NCI-H1417 (cell line): ENCODE measurements at places on chromosomes 11 and 22.

GRCh38 chr11:96111308-96111707, 187.4 kb upstream of the MTMR2 start:
- DNase-seq, result peak; percentile 49

- DNase-seq, result peak; percentile 3
Observed at GRCh38 chr22:38317995-38318715, 922 bp upstream of the CSNK1E start.

- no peak for DNase-seq
Observed at GRCh38 chr11:8603696-8604077, 9.7 kb upstream of the STK33 start.

- peak; percentile 57 for DNase-seq
Observed at GRCh38 chr11:3091846-3092602, 34.8 kb upstream of the CARS1 start.

- no peak for DNase-seq
Observed at GRCh38 chr11:43868852-43869567, 11.6 kb upstream of the ALKBH3 start.

GRCh38 chr11:134098566-134099184, 29.8 kb downstream of the JAM3 start:
- DNase-seq, result peak; percentile 34

DNA sequence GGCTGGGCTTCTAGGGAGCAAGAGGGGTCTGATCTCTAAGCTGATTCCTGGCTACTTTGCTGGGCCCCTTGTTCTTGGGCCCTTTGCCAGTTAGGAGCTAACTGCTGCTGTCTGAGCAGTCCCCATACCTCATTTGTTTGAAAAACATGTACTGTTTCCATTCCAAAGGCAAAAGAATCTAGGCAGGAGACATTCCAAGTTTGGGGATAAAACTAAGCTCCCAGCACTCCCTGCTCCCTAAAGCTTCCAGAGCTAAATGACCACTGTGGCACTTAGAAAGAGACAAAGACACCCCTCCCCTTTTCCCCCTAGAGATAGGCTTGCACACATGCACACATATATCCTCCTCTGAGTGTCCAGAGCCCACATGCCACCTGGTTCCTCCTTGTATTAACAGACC, 22.7 kb upstream of the RRM1 start:
- DNase-seq, result peak; percentile 3

- no peak for DNase-seq
Observed at GRCh38 chr11:45880772-45881570, 4.5 kb upstream of the MAPK8IP1 start.

- no peak for DNase-seq
Observed at GRCh38 chr11:10544491-10545465, 3.8 kb upstream of the RNF141 start.

- no peak for DNase-seq
Observed at GRCh38 chr11:68976563-68976962, 4.2 kb downstream of the MRGPRD start.

DNA sequence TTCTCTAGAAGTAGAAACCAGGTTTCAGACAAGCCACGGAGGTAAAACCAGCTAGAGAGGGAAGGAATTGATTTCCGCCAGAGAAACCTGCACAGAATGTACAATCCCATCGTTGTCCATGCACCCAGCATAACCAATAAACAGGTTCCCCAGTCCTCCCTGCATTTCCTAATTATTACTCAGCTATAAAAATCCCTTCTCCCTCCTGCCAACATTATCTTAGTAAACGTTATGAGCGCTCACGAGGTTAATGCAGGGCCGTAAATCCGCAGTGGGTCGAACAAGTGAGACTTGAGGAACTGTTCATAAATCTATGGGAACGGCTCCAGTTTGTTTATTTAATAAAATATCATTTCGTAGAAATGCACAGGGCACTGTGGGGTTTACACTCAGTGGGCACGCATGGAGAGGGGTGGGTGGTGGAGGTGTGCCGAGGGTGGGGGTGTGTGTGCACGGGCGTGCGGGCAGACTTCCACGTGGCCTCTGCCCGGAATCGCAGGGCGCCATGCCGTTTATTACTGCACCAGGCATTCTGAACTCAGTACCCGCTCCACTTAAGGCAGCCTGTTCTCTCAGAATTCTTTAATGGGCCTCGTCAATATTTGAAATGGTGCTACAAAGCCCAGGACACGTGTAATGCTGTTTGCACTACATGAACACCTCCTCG, 257.3 kb downstream of the MIAT start:
- no peak for DNase-seq

DNA sequence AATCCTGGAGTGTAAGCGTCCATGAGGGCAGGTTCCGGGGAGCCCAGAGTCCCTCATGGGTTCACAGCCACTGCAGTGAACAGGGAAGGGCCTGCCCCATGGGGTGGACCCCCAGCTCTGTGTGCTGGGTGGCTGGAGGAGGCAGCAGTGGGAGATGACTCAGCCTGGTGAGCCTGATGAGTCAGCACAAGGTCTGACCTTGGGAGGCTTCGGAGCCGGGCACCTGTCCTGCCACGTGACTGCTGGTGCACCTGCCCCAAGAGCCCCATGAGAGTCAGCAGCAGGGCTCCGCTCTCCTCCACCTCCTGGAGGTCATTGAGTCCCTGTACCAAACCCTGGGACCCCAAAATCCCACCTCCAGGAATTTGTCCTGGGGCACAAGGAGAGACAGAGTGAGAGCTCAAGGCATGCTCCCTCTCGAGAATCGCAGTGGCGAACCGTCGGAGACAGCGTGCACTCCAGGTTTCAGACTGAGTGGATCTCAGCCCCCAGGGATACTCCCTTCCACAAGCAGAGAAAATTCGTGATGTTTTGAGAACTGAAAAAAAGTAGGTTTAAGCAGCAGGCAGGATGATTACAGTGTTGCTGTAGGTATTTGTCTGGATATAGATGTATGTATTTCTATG, 1221.7 kb downstream of the BRD1 start:
- no peak for DNase-seq

- no peak for DNase-seq
Observed at GRCh38 chr11:65872586-65873317, at the start of gene EFEMP2. TSS of gene EFEMP2 (minus strand) at chr11:65872800. CDS start at chr11:65872354, 446 bp downstream.

GRCh38 chr11:68401856-68402255, 58.7 kb upstream of the PPP6R3 start:
- no peak for DNase-seq

- no peak for DNase-seq
Observed at GRCh38 chr11:26806219-26806618, 84.4 kb upstream of the SLC5A12 start.

- DNase-seq, result no peak
Observed at GRCh38 chr11:17506314-17506713, 29.7 kb upstream of the ABCC8 start.

DNA sequence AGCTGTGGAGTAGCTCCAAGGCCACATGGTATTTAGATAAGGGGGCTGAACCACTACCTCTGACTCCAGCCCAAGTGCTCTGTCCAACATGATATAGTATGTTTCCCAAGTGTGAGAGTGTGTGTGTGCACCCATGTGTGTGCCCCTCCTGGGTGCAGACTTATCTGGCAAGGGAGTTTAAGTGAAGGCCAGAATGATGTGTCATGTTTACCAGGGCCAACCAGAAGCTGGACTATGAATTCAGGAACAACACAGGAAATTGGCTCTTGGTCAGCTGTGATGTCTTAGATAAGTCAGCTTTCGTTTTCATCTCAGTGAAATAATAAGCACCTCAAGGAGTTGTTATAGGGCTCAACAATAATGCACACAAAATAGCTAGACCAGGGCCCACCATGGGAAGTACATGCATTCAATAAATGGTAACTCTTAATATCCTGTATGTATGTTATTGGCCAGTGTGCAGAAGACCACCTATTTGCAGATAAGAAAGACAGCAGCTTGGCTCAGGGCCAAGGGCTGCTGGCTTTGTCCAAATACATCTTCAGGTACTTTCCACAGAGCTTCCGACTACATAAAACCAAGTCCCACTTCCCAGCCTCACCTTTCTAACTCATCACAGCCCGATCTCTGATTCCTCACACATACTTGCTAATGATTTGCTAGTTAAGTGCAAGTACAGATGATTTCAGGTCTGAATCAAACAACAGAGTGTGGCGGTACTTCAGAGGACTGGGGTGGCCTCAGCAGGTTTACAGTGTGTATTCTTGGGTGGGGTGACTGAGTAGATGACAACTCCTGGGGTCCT, 120.9 kb downstream of the ME3 start:
- no peak for DNase-seq

GRCh38 chr11:75214411-75214821, 26.2 kb upstream of the TPBGL start:
- DNase-seq, result no peak

- peak; percentile 50 for DNase-seq
Observed at GRCh38 chr11:44627165-44627789, 61.8 kb downstream of the CD82 start.

DNA sequence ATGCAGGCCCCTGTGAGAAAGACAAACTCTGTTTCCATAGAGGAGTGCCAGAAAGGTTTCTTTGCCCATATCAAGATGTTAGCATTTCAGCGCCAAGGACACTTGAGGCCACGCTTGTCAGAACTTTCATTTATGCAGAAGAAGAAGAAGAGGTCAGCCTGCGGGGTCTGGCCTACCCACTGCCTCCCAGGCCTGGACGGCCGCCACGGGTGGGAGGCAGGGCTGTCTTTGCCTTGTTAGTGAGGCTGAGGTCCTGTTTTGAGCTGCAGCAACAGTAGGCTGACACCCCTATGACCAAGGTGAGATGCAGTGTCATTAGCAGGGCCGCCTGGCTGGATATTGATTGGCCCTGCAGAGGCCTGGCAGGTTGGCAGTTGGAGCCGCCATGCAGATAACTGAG, 183.9 kb downstream of the GRIK4 start:
- DNase-seq, result no peak

GRCh38 chr11:69537126-69537525, 55.7 kb downstream of the LINC01488 start:
- DNase-seq, result no peak

- DNase-seq, result no peak
Observed at GRCh38 chr11:8765294-8765693, 82.7 kb downstream of the RPL27A start.

DNA sequence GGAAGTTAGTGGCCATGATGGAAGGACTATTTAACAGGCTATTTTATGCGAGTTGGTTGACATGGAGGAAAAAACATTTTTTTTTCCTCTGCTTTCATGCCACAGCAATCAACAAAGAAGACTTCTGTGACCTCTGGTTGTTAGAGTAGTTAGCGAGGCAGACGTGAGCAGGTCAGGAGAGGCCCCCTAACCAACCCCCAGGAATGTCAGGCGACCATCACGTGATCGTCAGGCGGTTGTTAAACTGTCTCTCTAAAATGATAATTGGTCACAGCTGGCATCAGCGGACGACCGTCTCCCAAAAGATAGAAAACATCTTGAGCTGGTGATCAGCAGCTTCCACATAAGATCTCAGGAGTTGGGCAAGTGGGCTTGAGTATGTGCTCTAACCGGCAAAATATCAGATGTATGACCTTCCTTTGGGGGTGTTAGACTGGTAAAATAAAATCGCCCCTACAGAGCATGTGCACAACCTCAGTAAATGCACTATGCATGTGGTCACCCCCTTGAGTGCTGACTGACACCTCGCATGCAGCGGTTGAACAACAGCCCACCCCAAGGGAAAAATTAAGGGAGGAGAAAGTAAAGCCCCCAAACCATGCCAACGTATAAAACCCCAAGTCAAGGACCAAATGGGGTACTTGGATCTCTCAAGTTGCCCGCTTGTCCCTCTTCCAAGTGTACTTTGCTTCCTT, 20.9 kb upstream of the NARS2 start:
- DNase-seq, result no peak

GRCh38 chr11:129947474-129947873, 52.1 kb upstream of the NFRKB start:
- no peak for DNase-seq

DNA sequence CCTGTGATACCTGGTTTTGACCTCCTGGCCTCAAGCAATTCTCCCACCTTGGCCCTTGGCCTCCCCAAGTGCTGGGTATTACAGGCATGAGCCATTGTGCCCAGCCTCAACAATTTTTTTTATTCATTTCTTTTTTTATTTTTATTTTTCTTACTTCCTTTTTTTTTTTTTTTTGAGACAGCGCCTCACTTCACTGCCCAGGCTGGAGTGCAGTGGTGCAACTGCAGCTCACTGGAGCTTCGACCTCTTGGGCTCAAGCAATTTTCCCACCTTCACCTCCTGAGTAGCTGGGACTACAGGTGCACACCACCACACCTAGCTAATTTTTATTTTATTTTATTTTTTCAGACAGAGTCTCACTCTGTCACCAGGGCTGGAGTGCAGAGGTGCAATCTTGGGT, 25.5 kb upstream of the CECR2 start:
- no peak for DNase-seq

GRCh38 chr11:6233984-6234386, 451 bp downstream of the FHIP1B start:
- no peak for DNase-seq

DNA sequence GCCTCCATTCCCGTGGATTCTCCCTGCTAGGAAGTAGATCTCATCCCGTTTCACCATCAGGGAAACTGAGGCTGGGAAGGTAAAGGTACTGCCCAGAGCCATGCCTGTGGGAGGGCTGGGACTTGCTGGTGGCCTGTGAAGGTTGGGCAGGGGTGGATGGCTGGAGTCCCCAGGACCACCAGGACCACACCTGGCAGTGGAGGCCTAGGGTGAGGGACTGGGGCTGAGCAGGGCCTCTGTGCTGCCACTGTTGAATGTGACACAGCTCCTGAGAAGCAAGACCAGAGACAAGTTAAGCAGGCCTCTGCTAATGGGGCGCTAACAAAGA, 26.2 kb upstream of the PRODH start:
- DNase-seq, result no peak

GRCh38 chr11:802693-803466, 2.2 kb downstream of the PIDD1 start:
- no peak for DNase-seq

DNA sequence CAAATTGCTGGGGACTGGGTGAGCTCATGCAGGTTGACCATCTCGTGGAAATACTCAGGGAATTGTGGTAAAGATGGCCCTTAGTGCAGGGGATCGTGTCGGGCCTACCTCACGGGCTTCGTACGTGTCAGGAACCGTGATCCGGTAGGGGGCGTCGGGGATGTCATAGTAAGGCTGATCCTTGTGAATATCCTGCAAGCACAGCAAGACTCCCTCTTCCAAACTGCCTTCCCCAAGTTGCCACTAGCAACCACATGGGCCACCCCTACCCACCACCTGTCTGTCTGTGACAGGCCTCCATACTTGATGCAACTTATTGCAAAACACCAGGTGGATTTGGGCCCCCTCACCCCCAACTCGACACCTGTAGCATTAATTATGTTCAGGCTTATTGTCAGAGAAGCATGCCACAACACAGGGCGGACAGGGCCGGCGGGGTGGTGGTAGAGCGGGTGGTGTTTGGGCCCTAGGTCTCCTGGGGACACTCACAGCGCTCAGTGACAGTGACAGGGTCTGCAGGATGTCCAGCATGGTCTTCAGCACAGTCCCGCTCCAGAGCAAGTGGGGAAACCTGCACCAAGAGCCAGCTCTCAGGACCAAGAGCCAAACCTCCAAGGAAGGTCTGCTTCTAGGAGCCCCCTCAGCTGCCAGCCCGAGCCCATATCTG, 22.6 kb upstream of the SERPIND1 start:
- peak; percentile 38 for DNase-seq
